ENCODE measurements at places on chromosomes 4 and X.

- DNase-seq, result no peak
These were observed 62.7 kb downstream of the GAB1 start for GRCh38 chr4:143399113-143399949.

GRCh38 chr4:98663226-98664006 is 5.0 kb upstream of the TSPAN5 start:
- no peak for DNase-seq

GRCh38 chr4:176357359-176358082 is 37.8 kb downstream of the SPCS3 start:
- no peak for DNase-seq

DNA sequence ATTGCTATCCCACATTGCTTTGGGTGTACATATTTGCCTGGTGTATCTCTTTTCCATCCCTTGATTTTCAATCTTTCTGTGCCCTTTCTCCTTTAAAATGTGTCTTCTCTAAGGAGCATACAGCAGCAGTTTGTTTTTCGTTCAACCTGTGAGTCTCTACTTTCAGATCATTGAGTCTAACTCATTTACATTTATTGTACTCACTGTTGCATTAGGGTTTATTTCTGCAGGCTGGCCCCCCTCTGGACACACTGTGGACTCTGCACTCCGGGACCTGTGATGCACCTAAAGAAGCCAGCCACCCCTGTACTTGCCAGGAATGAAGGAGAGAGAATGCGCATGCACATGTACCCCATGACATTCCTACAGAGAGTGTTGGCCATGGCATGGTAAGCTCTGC is 93.0 kb downstream of the FAM53A start:
- DNase-seq, result no peak

DNA sequence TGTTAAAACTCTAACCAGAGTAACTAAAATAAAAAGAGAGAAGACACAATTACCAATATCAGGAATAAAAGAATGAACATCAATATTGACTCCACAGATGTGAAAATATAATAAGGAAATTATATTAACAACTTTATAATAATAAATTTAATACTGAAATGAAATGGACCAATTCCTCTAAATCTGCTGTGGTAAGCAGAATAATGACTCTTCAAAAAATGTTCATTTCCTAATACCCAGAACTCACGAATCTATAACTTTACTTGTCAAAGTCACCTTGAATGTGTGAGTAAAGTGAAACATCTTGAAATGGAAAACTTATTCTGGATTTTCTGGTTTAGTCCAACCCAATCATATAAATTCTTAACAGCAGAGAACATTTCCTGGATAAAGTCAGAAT is 1391.1 kb downstream of the FAM133A start:
- no peak for DNase-seq

- no peak for DNase-seq
These were observed 641.0 kb upstream of the FRG1 start for GRCh38 chr4:189299706-189300105.

DNA sequence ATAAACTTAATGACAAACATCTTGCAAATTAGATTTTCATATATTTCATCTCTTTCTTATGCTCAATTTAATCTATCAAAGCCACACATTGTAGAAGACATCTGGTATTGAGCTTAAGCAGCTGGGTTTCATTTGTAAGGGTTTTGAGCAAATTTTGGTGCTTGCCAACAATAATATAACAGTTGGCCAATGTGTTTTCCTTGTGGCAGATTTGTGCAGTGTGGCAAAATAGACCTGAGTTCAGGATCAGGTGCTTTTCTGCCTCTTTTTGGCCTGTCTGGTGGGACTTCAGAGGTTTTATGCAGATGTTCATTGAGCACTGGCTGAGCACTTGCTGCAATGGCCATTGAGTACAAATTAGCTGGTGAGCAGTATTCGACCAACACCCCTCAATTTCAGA is 301.9 kb downstream of the BMPR1B start:
- no peak for DNase-seq

- DNase-seq, result no peak
These were observed 353.8 kb upstream of the PABPC5 start for GRCh38 chrX:91080822-91081221.

- DNase-seq, result no peak
These were observed 77.7 kb upstream of the DCAF8L1 start for GRCh38 chrX:28058901-28059300.

DNA sequence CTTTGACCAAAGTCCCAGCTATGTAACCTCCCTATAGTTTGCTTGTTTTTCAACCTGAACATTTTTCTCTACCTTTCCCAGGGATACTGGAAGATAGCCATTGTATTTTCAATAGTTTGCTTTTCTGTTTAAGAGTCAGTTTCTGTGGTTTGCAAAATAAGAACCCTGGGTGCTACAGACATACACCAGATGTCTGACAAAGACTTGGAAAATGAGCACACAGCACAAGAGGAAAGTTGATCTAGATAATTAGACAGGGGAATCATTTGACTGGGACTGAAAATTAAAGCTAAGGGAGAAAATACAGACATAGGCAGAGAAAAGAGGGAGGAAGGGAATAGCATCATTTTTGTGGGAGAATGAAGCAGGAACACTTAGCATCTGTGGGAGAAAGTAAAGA is 218.3 kb upstream of the CNKSR2 start:
- DNase-seq, result no peak

DNA sequence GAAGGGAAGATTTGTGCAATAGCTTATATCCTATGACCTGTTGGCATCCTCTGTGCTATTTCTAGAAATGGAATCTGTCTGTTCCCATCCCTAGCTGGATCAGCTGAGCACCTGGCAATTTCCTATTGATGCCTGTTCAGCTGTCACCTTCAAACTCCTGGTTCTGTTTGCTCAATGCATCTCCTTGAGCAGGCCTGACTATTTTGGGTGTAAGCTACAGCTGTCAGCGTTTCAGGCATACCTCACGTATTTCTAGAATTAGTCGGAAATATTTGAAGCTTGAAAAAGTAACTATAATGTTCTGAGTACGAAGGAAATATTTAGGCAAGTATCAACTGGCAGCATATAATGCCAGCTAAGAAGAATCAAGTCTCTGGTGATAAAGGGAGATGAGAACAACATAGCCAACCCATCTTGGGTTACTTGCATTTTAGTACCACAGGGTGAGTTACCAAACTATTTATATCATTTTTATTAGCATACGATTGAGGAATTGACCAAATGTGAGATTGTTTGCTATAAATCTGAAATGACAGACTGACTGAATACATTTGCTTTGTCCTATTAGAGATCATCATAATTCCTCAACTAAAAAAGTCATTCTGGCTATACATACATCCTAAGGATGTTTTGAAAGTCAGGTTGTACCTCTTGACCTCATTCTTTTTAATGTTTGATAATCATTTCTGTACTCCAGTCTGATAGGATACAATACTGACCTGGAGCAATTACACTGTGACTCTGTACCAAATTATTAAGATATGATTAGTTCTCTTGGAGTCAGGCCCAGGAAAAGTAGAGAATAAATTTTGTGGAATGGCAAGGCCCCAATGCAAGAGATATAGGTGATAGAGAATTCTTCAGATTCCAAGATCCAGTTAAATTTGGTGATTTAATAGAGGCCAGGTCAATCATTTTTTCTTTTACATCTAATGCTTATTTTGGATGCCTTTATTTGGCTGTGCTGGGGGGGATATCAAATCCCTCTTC is 36.4 kb upstream of the PLAC1 start:
- DNase-seq, result no peak

DNA sequence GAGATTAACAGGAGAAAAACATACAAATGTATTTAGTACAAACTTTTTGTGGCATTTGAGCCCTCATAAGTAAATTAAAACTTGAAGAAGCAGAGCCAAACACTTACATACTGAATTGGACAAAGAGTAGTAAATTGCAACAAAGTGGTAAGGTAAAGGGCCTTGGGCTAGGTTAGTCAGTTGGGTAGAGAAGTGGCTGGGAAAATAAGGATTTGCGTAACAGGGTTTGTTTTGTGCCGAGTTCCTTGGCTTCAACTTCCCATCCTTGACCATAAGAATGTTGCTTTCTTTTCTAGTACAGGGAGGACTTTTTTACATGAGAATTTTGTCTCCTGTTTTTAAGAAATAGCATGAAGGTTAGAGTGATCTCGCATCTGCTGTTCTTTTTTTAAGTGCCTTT is 33.3 kb upstream of the DSPP start:
- no peak for DNase-seq

- DNase-seq, result no peak
These were observed 62.2 kb upstream of the PRPS1 start for GRCh38 chrX:107565931-107566603.

DNA sequence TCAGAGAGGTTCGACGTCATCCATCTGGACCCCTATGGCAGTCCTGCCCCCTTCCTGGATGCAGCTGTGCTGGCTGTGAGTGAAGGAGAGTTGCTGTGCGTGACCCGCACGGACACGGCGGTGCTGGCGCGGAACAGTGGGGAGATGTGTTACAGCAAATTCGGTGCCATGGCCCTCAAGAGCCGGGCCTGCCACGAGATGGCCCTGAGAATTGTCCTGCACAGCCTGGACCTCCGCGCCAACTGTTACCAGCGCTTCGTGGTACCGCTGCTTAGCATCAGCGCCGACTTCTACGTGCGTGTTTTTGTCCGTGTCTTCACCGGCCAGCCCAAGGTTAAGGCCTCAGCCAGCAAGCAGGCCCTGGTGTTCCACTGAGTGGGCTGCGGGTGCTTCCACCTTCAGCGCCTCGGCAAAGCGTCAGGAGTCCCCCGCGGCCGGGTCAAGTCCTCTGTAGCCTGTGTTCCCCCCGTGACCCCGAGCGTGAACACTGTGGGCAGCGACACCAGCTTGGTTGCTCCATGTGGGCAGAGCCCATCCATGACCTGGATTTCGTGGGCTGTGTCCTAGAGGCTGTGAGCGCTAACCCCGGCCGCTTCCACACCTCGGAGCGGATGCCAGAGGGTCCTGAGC is 186.7 kb upstream of the SLITRK2 start:
- no peak for DNase-seq

- no peak for DNase-seq
These were observed 208.1 kb upstream of the ADGRL3 start for GRCh38 chr4:60992037-60992436.

DNA sequence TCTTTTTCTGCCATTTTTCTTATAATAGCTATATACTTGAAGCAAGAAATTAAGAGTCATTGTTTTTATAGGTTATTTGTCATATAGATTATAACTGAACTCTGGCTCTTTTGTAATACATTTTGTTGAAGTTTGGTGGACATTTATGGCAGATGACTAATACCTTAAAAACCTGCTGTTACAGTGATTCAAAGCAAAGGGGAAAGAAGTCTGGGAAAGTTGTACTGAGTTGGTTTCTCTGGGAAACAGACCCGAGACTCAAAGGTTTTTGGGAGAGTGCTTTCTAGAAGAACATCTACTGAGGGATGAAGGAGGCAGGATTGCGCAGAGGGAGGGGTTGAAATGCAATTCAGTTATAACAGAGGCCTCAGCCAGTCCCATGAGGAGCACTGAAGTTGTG is 35.9 kb downstream of the NAP1L5 start:
- DNase-seq, result no peak

- DNase-seq, result no peak
These were observed 44.4 kb downstream of the FIP1L1 start for GRCh38 chr4:53421791-53422190.

DNA sequence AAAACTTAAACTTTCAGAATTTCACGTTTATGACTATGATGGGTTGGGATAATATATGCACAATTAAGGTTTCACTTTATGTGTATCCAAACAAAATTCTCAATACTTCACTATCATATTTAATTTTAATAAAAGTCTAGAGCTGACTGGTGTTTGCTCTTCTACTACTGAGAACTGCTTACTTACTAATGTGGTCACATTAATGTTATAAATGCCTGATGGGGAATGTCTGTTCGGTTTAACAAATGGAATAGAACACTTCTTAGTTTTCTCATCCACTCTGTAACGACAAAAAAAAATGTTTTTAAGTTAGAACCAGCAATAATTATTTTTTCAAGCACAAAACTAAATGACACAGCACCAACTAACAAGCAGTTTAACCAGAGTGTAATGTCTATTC is 34.3 kb downstream of the CDKL2 start:
- no peak for DNase-seq

GRCh38 chr4:74364652-74365491 is at the start of gene EREG:
Gene EREG, plus strand, starts transcription at chr4:74365145. Its CDS starts 164 bp downstream, at chr4:74365309.
- no peak for DNase-seq

DNA sequence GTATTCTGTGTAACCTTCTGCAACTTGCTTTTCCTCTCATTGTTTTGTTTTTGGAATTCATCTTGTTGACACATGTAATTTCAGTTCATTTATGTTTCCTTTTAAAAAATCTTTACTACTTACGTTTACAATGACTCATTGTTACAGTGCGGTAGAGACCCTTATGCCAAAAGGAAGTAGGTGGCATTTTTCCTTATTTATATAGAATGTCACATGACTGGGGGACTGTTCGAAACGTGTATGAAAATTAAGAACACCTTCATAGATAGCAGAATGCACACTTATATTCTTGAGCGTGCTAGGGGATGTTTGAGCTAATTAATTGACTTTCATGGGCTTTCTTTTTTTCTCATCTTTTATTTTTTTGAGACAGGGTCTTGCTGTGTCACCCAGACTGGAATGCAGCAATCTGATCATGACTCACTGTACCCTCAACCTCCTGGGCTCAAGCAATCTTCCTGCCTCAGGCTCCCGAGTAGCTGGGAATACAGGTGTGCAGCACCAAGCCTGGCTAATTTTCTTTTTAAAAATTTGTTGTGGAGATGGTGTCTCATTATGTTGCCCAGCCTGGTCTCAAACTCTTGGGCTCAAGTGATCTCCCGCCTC is 7.3 kb downstream of the REPS2 start:
- no peak for DNase-seq

DNA sequence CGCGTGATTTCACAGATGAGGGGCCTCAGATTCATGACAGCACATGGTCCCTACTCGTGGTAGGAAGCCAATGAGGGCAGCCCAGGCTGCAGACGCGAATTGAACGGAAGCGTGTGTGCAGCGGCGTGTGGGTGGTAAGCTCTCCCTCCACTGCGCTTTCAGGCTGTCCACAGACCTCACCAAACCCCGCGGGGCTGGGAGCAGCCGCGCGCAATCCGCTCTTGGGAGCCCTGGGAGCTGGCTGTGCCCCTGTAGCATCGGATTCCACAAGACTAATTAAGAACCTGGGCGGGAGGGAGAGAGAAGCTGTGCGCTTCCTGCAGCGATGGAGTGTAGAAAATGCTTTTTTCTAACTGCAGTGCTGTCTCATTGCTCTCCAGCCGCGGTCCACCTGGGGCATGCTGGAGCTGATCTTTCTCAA is 134.9 kb downstream of the STOX2 start:
- no peak for DNase-seq

Data from activated CD8-positive, alpha-beta memory T cell treated with anti-CD3 and anti-CD28 coated beads for 1 hour (primary cell).